Tibial nerve (tissue), 4 donors: ENCODE measurements at places on chromosomes 12 and 14.
A peak's percentile ranks its signal among the peaks of the same experiment; 100 is the strongest.

DNA sequence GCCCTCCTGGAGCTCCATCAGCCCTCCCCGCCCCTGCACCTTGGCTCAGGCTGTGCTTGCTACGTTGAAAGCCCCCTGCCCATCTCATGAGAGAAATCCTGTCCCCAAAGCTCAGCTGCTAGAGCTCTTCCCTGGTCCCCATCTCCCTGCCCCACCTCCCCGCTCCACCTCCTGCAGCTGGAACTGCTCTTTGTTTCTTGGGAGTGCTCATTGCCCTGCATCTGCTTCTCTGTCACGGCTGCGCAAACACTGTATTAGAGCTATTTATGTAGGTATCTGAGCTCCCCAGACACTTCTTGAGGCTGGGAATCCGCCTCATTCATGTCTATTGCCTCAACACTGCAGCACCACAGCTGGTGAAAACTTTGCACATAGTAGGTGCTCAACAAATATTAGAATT lies 32.8 kb upstream of the PRIMA1 start:
- H3K36me3 ChIP-seq, result no peaks in the 10 kb centered on the region
- DNase-seq, result no peak
- no peaks in the 10 kb centered on the region for H3K4me1 ChIP-seq
- H3K27me3 ChIP-seq, result no peaks in the 10 kb centered on the region
- H3K27ac ChIP-seq, result no peak overlapping the region

- no peaks in the 10 kb centered on the region for H3K4me1 ChIP-seq
- H3K27me3 ChIP-seq, result no peaks in the 10 kb centered on the region
- no peak overlapping the region for H3K4me3 ChIP-seq
- H3K27ac ChIP-seq, result no peak overlapping the region
Observed at GRCh38 chr14:94690486-94690885, 78.3 kb downstream of the SERPINA3 start.

GRCh38 chr12:27219693-27220054 lies 24.4 kb upstream of the STK38L start:
- H3K4me1 ChIP-seq, result no peaks in the 10 kb centered on the region
- no peak overlapping the region for H3K27ac ChIP-seq
- no peaks in the 10 kb centered on the region for H3K36me3 ChIP-seq
- no peak for DNase-seq

- H3K4me1 ChIP-seq, result no peaks in the 10 kb centered on the region
- no peak for DNase-seq
- no peaks in the 10 kb centered on the region for H3K36me3 ChIP-seq
- H3K27ac ChIP-seq, result no peak overlapping the region
- no peak overlapping the region for H3K4me3 ChIP-seq
- H3K27me3 ChIP-seq, result no peaks in the 10 kb centered on the region
Observed at GRCh38 chr12:117622087-117622486, 260.7 kb upstream of the NOS1 start.

DNA sequence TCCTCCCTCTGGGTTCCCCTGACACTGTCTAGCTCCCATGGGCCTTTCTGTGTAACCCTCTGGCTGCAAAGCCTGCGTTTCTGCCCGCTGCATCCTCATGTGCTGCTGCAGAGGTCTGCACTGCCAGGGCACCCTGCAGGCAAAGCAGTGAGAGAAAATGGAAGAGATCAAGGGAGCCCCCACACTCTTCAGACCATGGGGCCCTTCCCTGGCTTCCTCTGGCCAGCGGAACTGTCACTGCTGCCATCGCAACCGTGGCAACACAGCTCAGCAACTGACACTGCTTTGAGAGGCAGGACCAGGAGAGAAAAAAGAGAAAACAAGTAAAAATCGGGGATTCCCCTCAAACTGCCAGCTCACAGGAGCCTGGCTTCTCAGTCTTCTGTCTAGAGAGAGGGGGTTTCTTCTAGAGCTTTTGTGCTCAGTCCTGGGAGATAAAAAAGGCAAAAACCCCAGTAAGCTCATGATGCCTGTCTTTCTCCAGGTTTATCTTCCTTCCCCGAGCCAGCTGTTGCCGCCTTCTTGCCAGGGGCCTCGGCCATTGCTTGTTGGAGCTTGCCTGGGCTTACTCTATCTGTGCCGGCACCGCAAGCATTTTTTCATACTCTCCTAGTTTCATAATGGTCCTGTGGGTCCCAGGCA lies 38.9 kb downstream of the C14orf132 start:
- H3K4me1 ChIP-seq, result no peaks in the 10 kb centered on the region
- no peak overlapping the region for H3K4me3 ChIP-seq
- no peaks in the 10 kb centered on the region for H3K27me3 ChIP-seq
- no peak overlapping the region for H3K27ac ChIP-seq
- DNase-seq, result no peak

DNA sequence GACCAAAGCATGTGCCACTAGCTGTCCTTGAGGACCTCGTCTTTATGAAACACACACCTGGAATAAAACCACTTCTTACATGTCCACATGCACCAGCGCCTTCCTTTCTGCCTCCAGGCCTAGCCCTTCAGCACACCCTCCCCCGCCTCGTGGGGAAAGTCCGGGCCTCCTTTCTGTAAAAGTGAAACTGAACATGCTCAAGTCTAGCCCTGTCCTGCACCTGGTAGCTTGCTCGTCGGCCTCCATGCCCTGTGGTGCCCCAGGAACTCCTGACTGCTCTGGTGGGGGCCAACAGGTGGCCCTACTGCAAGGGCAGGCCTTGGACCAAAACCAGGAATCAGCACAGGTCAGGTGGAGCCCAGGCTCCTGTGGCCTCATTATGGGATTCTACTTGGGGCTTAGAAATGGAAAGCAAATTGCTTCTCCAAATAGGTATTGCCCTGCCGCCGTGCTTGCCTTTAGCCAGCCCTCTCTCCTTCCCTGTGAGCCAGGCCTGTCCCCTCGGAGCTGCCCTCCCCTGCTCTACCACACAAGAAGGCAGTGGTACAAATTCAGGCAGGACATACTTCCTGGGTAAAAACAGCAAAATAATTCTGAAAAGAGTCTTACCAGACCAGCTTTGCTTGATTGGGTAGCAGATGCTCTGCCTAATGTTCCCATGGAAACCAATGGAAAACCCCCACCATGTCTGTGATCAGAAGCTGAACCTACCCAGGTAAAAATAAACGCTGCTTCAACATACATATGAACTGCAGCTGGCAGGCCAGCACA lies 43.5 kb downstream of the ERH start:
- no peak for DNase-seq
- no peaks in the 10 kb centered on the region for H3K27me3 ChIP-seq
- no peak overlapping the region for H3K27ac ChIP-seq

DNA sequence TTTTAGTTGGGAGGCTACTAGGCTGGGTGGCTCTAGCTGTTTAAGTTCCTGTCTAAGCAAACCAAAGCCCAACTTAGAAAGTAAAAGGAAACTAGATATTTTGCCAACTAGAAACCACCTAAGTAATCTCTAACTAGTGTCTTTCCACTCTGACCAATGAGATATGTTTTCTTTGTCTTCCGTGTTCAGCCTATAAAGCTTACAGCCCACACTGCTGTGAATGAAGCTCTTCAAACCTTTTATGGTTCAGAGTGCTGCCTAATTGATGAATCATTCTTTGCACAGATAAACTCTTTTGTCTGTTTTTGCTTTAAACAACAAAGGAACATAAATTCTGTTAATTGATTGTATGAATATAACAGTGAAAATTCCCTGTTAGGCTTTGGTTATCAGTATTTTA lies 66.1 kb downstream of the FUT8 start:
- no peak overlapping the region for H3K4me3 ChIP-seq
- DNase-seq, result no peak
- H3K4me1 ChIP-seq, result no peaks in the 10 kb centered on the region
- H3K36me3 ChIP-seq, result no peaks in the 10 kb centered on the region

DNA sequence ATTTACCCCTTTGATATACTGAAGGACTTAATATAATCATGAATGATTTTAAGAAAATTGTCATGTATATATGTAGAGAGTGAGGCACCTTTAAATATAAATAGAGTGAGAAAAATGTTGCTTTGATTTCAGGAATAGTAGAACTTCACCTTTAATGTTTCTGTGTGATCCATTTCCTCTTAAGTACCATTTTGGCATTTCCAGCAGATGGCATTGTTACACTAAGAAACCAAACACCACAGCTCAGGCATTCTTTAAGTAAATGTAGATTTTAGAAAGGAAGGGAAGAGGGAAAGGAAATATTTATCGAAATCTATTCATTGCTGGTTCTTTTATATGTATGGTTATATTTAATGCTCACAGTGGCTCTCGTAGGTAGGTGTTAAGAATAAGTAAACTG lies 556.7 kb upstream of the FBXO33 start:
- no peak overlapping the region for H3K4me3 ChIP-seq
- no peaks in the 10 kb centered on the region for H3K27me3 ChIP-seq
- no peaks in the 10 kb centered on the region for H3K36me3 ChIP-seq
- no peak for DNase-seq

DNA sequence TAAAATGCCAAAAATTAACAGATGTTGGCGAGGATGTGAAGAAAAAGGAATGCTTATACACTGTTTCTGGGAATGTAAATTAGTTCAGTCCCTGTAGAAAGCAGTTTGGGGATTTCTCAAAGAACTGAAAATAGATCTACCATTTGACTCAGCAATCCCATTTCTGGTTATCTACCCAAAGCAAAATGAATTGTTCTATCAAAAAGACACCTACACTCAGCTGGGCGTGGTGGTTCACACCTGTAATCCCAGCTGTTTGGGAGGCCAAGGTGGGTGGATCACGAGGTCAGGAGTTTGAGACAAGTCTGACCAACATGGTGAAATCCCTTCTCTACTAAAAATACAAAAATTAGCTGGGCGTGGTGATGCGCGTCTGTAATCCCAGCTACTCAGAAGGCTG lies 279.3 kb upstream of the PDE3A start:
- no peaks in the 10 kb centered on the region for H3K27me3 ChIP-seq
- H3K4me1 ChIP-seq, result no peaks in the 10 kb centered on the region
- H3K36me3 ChIP-seq, result no peaks in the 10 kb centered on the region
- no peak overlapping the region for H3K4me3 ChIP-seq
- no peak overlapping the region for H3K27ac ChIP-seq
- no peak for DNase-seq

GRCh38 chr14:54309615-54310014 lies 87.2 kb upstream of the CDKN3 start:
- no peak overlapping the region for H3K27ac ChIP-seq
- H3K36me3 ChIP-seq, result no peaks in the 10 kb centered on the region
- no peak for DNase-seq
- H3K4me3 ChIP-seq, result no peak overlapping the region

GRCh38 chr14:23430723-23431085 lies 4.8 kb downstream of the MYH7 start:
- H3K27me3 ChIP-seq, result no peaks in the 10 kb centered on the region
- no peak overlapping the region for H3K4me3 ChIP-seq
- H3K36me3 ChIP-seq, result no peaks in the 10 kb centered on the region
- no peak overlapping the region for H3K27ac ChIP-seq

- DNase-seq, result no peak
- no peak overlapping the region for H3K27ac ChIP-seq
- no peak overlapping the region for H3K4me3 ChIP-seq
- H3K27me3 ChIP-seq, result no peaks in the 10 kb centered on the region
- no peaks in the 10 kb centered on the region for H3K4me1 ChIP-seq
- H3K36me3 ChIP-seq, result no peaks in the 10 kb centered on the region
Observed at GRCh38 chr14:95831468-95831867, 45.2 kb upstream of the TUNAR start.

DNA sequence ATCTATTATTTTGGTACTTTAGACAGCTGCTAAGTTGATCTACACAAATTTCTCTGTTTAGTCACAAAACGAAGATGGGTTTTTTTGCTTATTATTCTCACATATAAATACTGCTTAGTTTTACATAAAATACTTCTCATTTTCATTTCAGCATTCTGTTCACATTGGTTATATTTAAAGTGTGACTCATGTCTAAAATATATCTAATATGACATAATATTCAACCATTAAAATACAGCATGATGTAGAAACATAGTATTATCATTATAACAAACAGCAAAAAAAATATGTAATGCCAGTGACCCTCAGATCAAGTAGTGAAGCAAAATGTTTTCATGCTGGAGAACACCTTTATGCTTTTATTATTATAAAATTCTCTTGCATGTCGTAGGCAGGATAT lies 63.7 kb downstream of the SH2B3 start:
- no peak overlapping the region for H3K27ac ChIP-seq
- no peaks in the 10 kb centered on the region for H3K4me1 ChIP-seq
- no peak for DNase-seq
- no peaks in the 10 kb centered on the region for H3K27me3 ChIP-seq
- no peaks in the 10 kb centered on the region for H3K36me3 ChIP-seq

- H3K36me3 ChIP-seq, result no peaks in the 10 kb centered on the region
- peaks cover 73% of the 10 kb centered on the region for H3K4me1 ChIP-seq
- peak overlapping the region; percentile 3 for H3K27ac ChIP-seq
- no peak overlapping the region for H3K4me3 ChIP-seq
- DNase-seq, result no peak
- no peaks in the 10 kb centered on the region for H3K27me3 ChIP-seq
Observed at GRCh38 chr12:88549929-88550328, 30.3 kb downstream of the KITLG start.

GRCh38 chr12:2805143-2805520 lies 7.3 kb upstream of the ITFG2 start:
- no peak overlapping the region for H3K27ac ChIP-seq
- no peaks in the 10 kb centered on the region for H3K27me3 ChIP-seq
- peaks cover 3% of the 10 kb centered on the region for H3K36me3 ChIP-seq
- H3K4me1 ChIP-seq, result no peaks in the 10 kb centered on the region
- DNase-seq, result no peak

DNA sequence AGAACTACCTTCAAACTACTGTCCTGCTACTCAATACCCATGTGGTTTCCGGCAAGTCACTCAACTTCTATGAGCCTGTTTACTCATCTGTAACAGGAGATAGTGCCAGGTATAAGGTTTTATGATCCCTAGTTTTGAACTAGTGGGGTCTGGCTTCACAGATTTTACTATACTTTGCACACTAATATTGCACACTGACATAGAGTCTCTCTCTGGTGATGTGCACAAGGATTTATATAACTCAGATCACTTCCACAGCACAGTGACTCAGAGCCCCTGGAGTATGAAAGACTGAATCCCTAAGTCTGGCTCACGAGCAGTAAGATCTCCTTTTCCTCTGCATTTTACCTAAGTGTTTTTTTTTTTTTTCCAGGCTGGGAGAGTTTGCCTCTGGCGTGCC lies 69.7 kb upstream of the SLC38A2 start:
- no peak for DNase-seq
- no peaks in the 10 kb centered on the region for H3K36me3 ChIP-seq
- H3K4me1 ChIP-seq, result peaks cover 24% of the 10 kb centered on the region

DNA sequence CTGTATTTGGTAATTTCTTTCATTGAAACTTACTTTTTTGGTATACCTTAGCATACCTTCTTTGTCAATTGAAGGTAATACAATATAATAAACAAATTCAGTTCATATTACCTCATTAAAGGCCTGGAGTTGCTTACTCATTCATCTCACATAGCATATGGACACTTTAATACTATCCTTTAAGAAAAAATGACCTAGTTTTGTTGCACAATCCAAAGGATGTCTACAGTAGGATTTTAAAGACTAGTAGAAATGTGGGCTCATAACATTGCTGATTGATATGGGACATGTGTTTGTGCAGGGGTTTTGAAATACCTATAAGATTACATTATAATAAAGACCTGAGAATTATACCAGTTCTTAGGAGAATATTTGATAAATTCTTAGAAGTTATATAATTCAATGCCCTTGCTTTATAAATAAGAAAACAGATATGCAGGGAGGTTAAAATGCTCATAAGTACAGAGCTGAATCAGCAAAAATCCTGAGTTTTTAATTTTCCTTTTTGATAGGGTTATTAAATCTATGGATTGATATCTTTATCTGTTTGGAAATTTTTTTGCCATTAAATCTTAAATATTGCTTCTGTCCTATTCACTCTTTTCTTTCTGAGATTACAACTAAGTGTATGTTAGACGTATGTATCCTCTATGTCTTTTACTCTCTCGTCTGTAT lies 352.1 kb downstream of the ATP23 start:
- no peaks in the 10 kb centered on the region for H3K27me3 ChIP-seq
- no peak for DNase-seq
- H3K27ac ChIP-seq, result no peak overlapping the region
- H3K36me3 ChIP-seq, result no peaks in the 10 kb centered on the region
